Stimulated activated CD8-positive, alpha-beta memory T cell treated with anti-CD3 and anti-CD28 coated beads, Interleukin-15, amount 100 ng/mL, for 48 hours (primary cell): ENCODE measurements at places on chromosomes 3 and 15.

DNA sequence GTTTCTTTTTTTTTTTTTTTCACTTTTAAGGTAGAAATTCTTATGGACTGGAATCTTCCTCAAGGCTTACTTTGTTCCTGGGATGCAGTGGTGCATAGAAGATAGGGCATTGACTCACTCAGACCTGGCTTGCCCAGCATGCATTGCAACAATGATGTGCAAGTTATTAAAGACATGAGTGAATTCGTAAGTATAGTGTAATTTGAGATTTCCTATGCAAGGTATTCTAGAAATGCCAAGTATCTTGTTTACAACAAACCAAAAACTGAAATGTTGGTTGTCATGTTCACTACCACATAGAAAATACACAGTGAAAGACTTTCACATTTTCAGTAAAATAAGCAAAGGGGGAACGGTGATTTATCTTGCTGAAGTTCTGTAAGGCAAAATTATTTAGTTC, 56.5 kb upstream of the FNDC3B start:
- no peak for DNase-seq

DNA sequence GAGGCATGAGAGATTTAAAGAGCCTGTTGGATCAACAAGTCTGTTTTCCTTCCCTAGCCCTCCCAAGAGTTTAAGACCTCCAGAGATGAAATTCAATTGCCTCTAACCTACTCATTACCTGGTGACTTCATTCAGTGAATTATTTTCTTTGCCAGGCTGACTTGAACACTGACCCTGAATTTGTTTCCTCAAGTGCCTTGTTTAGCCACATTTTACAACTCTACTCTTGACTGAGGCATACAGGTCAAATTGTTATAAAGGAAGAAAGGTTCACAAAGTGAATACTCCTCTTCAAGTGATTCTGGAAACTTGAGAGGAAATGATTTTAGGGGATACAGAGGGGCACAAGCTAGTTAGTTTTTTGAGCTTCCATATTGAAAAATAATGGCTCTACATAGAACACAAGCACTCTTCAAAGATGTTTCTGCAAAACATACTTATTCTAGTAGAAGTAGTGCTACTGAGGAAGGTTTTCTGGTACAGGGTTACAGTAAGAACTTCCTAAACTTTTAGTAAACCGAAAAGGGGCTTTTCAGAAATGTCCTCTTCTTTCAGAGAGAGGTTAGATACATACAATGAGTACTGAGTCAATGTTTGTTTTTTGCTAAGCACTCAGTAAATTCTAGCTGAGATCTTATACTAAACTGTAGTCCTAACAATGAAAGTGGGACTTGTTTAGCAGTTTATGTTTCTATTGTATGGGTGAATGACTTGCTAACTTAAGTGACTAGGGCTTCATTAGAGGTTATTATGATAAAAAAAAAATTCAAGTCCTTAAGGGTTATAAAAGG, 137.4 kb upstream of the SATB1 start:
- no peak for DNase-seq

- no peak for DNase-seq
These were observed 15.8 kb downstream of the LOXL1 start for GRCh38 chr15:73941871-73942635.

GRCh38 chr3:177789500-177789899, 592.2 kb upstream of the TBL1XR1 start:
- no peak for DNase-seq

GRCh38 chr15:36126194-36126593, 453.2 kb upstream of the CDIN1 start:
- no peak for DNase-seq

- no peak for DNase-seq
These were observed at the start of gene CCR5 for GRCh38 chr3:46370839-46371518. CCR5 (plus strand) TSS chr3:46370946; CDS start chr3:46372903, 1,957 bp downstream.
